ENCODE measurements at places on chromosomes 1 and 21.

GRCh38 chr1:20233866-20234265 is 47.5 kb upstream of the PLA2G2C start:
- peak; percentile 46 for DNase-seq

DNA sequence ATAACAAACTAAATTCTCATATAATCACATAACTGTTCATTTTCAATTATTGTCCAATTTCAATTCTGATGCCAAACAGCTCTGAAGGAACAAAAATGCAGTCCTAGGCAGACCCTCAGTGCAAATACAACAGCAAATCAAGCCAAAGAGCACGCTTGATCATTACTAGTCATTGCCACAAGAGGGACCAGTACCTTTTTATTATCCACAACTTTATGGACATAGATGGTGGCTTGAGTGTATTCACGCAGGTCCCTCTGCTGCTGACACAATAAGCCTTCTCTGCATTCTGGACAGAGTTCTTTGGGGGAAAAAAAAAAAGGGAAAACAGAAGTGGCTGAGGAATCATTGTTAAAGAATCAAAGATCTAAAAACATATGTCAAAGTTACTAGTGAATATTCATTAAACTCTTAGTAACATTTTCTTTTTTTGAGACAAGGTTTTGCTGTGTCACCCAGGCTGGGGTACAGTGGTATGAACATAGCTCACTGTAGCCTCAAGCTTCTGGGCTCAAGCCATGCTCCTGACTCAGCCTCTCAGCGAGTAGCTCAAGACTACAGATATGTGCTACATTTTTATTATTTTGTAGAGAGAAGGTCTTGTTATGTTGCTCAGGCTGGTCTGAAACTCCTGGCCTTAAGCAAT is 34.3 kb upstream of the RAP1GAP start:
- DNase-seq, result peak; percentile 23

GRCh38 chr1:43144237-43144636 is 27.9 kb downstream of the EBNA1BP2 start:
- peak; percentile 67 for DNase-seq

DNA sequence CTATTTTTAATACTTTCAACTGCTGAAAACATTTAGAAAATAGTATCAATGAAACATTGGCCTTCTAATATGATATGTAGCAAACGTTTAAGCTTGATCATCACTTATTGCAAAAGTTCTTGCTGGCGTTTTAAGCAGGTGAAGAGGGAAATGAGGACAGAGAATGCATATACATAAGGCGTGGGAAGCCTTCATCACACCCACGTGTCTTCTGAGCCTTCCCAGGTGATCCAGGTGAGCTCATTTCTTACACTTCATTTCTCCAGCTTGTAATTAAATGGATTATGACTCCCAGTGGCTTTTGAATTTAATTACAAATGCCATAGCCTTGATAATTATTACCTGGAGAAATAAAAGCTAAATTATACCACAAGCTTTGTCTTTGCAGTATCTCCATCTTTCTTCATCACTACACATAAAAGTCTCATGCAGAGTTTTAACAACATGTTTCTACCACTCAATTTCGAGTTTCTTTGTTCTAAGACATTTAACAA is 1973.8 kb downstream of the MRPL39 start:
- no peak for DNase-seq

GRCh38 chr21:23822760-23823159 is 1784.5 kb downstream of the MRPL39 start:
- DNase-seq, result no peak

GRCh38 chr21:36260030-36260787 is 59.8 kb upstream of the MORC3 start:
- peak; percentile 51 for DNase-seq

DNA sequence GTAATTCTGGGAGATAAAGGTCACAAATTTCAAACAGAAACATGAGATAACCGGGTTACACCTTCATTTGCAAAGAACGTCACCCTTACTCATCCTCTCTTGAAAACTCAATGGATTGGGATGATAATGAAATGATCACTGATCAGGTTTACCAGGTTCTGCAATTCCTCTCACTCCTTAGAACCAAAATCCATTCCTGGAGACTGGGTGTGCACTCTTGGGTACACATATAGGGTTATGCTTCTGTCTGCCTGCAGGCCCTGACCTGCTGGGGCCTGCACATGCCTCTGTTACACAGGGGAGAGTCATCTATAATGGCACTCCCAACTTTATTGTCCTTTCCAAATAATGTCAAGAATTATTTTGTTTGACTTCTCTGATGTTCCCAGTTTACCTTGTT is 8.3 kb downstream of the SUSD4 start:
- peak; percentile 69 for DNase-seq

DNA sequence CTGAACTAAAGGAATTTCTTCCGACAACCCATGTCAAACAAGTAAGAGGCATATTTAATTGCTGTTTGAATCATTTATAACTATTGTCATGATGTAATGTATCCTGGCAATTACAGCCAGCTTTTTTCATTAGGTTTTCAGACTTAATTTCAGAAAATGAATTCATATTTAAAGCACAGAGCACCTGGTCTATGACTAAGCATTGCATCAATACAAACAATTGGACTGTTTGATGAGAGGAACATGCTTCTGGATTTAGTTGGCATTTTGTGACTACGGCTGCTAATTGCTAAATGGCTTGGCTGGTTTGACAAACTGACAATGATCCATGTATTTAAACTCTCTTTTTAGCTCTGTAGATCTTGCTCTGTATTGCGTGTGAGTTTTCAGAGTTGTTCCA is 853.4 kb downstream of the NCAM2 start:
- no peak for DNase-seq

- DNase-seq, result no peak
Measured at GRCh38 chr1:243420946-243421685, 165.3 kb downstream of the SDCCAG8 start.

DNA sequence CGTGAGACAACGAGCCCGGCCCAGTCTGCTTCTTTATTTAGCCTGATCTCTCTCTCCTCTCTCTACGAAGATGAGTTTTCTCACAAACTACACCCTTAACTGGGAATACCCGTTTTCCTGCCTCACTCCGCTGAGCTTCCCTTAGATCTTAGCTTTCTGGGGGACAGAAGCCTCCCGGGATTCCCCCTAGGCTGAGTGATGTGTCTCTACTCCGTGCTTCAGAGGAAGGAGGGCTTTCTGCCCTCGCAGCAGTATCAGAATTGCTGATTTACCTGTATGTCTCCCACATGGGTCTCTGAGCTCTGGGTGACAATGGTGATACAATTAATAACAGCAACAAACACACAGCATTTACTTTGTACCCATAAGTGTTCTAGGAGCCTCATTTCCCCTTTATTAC is 1.0 kb downstream of the ZBTB17 start:
- peak; percentile 53 for DNase-seq

DNA sequence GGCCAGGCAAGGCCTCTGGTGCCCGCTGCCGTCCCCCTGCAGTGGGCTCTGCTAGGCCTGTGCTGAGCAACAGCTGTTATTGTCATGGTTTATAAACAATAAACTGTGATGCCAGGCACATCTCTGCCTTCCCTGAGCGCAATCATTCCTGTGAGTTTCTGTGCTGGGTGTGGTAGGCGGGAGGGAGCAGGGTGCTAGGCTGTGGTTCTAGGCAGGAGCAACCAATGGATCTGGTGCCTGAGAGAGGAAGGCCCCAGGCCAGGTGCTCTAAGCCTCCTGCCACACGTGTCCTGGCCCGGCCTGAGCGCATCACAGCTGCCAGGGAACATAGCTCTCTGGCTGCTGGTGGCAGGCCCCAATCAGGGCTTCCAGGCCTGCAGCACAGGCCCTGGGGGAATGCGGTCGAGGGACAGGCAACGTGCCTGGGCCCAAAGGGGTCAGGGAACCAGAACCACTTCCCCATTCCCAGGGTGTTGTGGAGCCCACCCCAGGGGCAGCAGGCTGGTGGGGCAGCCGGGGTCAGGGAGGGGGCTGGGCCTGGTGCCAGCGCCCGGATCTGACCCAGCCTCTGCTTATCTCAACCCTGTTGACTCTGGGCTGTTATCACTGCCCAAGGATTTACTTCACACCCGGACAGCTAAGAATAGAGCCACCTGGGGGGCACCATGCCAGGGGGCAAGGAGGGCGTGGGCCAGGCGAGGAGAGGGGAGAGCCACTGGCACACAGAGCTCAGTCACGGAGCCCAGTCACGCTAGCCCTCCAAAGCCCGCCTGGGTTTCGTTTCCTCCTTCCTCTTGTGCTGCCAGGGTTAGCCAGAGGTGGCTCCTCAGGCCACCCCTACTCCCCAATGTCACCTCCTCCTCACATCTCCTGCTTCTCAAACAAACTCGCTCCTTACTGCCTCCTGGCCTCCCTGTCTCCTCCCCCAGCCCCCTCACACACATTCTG is 11.5 kb downstream of the TRIM46 start:
- no peak for DNase-seq

GRCh38 chr1:226162898-226163297 is 23.6 kb downstream of the ACBD3 start:
- no peak for DNase-seq

- no peak for DNase-seq
Measured at GRCh38 chr1:200653022-200653462, 16.7 kb downstream of the DDX59 start.

Data from mammary epithelial cell (primary cell).